ENCODE measurements at places on chromosomes 5 and 9.
A peak's percentile ranks its signal among the peaks of the same experiment; 100 is the strongest.

GRCh38 chr9:134047868-134048581, 19.8 kb downstream of the BRD3 start:
- no peak for DNase-seq

- no peak for DNase-seq
Measured at GRCh38 chr9:7935681-7936080, 136.1 kb upstream of the DMAC1 start.

DNA sequence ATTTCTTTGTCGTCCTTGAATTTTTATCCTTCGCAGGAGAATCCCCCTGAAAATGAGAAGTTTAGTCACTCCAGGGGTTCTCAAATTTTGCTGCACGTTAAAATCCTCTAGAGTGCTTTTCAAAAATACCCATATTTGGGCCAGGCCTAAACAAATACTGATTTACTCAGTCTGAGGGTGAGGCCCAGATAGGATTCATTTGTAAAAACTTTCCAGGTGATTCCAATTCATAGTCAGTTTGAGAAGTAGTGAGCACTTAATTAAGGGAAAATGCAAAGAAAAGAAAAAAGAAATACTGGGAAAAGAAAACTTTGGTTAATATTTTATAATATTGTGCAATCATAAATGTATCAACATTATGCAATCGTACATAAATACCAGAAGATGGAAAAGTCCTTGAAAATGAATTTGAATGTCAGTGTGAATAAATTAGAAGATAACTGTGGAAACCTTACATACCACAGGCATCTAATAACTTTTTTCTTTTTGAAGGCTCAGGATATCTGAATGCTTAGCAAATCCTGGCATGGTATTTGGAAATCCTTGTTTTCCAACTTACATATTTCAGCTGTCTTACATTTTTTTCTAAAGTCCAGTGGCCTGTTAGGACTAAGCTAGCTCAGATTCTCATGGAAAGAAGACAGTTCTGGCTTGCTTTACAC, 116.5 kb upstream of the DAPK1 start:
- DNase-seq, result no peak

GRCh38 chr5:73823508-73823925, 197.5 kb downstream of the ARHGEF28 start:
- DNase-seq, result no peak

DNA sequence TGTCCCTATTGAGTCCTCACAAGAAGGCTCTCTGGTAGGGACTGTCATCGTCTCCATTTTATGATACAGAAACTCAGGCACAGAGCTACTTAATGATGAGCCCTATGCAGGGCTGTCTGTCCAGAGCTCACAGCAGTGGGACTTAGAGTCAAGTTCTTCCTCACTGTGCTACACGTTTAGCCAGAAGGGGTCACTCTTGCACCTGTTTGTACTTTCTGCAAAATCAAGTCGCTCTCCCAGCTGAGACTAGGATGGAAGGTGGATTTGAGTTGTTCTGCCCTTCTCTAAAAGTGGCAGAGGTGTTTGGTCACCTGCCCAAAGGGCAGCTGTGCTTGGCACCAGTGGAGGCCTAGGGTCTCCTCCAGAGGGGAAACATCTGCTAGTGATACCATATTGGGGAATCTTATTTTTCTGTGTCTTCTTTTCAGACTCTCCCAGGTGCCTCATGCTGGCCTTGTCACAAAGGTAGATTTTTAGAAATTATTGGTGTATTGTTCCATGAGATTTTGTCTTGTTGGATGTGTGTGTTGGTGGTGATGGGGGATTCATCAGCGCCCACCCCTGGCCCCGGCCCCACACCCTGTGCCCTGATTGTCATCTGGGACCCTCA, 104.2 kb downstream of the PPARGC1B start:
- DNase-seq, result peak; percentile 32

GRCh38 chr5:36878392-36879082, 2.0 kb downstream of the NIPBL start:
- DNase-seq, result peak; percentile 76

DNA sequence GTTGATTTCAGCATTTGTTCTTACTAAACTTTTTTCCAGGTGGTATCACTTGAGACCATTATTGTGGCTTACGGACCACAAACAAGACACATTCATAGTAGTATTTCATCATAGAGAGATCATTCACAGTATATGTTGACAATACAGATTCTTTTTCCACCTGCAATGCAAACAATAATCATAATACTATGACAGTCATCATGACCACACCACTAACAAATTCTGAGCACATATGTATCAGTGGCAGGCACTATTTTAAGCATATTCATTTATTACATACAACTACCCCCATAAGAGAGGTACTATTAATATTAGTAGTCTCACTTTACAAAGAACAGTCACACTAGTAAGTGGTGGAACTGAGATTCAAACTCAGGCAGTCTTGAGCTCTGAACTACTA, 31.0 kb upstream of the C9orf40 start:
- DNase-seq, result no peak

- no peak for DNase-seq
Measured at GRCh38 chr9:105975886-105976645, 281.7 kb downstream of the TMEM38B start.

DNA sequence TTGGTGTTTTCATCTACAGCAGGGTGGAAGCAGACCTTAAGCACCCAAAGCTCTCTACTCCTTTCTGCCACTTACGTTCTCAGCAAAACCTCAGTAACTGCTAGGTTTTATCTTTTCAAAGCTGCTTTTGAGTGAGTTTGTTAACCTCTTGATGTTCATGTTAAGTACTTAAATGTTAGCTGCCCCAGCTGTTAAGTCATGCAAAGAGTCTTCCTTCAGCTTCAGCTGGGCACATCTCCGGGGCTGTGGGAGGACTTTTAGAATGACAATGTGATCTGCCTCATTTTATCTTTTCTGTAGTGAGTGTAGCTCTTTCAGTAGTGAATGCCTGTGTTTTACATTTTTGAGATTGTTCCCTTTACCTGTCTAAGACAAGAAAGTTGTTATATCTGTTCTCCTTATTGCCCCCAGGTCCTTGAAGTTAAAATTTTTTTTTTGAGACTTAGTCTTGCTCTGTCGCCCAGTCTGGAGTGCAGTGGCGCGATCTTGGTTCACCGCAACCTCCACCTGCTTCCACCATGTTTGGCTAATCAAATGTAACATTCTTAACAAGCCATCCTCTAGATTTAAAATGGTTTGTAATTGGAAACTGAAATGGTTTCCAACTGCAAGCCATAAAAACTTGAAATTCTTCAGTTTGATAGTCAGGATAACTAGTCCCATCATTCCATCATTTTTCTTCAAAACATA, 19.6 kb downstream of the KDM4C start:
- no peak for DNase-seq

GRCh38 chr5:87029951-87030350, 237.7 kb upstream of the RASA1 start:
- no peak for DNase-seq

GRCh38 chr5:163534492-163535094, 29.2 kb downstream of the MAT2B start:
- DNase-seq, result no peak

GRCh38 chr9:12785260-12785770, 10.5 kb downstream of the LURAP1L start:
- DNase-seq, result no peak

GRCh38 chr5:41410737-41411136, 99.7 kb downstream of the PLCXD3 start:
- DNase-seq, result no peak

GRCh38 chr9:132998831-132999635, 20.5 kb downstream of the GFI1B start:
- no peak for DNase-seq

DNA sequence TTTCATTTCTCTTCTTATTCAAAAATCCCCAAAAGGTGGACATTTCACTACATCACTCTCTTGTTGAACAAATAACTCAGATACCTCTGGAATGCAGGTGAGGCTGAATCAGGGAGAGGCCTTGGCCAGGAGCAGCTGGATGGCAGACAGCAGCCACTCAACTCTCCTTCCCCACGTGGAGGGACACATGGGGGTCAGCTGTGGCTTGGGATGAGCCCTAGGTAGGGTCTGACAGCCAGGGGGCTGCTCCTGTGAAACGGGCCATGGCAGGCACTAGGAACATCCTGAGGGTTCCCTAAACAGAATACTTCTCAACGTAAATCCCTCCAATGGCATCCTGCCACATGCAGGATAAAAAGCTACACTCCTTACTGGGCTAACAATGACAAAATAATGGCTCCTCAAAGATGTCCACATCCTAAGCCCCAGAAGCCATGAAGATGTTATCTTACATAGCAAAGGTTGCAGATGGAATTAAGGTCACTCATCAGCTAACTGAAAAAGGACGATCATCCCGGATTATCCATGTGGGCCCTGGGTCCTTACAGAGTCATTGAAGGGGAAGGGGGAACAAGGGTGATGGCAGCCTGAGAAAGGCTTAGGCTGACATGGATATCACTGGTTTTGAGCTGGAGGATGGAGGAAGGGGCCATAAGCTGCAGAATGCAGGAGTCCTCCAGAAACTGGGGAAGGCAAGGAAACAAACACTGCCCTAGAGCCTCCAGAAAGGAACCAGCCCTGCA, 31.4 kb upstream of the S1PR3 start:
- no peak for DNase-seq

GRCh38 chr9:71329873-71330272, 208.5 kb upstream of the TRPM3 start:
- DNase-seq, result no peak

DNA sequence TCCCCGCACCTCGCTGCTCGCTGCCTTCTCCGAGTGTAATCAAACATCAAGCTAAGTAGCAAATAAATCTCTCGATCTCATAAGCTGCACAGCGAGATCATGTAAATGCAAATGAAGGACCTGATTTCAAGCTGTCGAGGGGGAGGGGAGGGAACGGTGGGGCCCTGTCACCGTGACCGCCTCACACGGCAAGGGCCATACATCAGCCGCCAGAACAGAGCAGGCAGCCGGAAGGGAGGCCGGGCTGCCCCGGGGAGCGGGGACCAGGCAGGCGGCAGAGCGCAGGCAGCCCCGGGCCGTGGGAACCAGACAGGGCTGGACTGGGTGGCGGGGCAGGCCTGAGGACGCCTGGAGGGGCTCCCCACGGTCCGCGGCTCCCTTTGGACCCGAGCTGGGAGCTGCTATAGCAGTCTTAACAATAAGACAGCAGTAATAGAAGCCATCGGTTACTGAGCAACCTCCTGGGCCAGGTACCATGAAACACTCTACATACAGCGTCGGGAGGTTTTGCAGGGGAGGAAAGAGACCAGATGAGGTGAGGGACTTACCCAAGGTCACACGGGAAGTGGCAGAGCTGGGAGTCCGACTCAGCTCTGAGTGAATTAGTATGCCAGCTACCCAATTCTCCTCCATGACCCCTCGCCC, 76.8 kb downstream of the CFAP77 start:
- DNase-seq, result peak; percentile 35

- no peak for DNase-seq
Measured at GRCh38 chr9:130805510-130806326, 29.3 kb upstream of the ABL1 start.

DNA sequence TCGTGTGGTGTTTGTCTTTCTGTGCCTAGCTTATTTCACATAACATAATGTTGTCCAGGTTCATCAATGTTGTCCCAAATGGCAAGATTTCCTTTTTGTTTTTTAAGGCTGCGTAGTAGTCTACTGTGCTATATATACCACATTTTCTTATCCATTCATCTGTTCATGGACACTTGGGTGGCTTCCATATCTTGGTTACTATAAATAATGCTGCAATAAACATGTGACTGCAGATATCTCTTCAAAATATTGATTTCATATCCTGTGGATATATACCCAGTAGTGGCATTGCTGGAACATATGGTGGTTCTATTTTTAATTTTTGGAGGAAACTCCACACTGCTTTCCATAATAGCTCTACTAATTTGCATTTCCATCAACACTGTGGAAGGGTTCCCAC, 25.5 kb upstream of the CCNH start:
- DNase-seq, result peak; percentile 1

- DNase-seq, result no peak
Measured at GRCh38 chr5:149887622-149888183, 56.9 kb downstream of the PDE6A start.

GRCh38 chr9:36442710-36443109, 42.6 kb upstream of the RNF38 start:
- DNase-seq, result no peak

- DNase-seq, result peak; percentile 37
Measured at GRCh38 chr5:14172149-14172795, 29.1 kb downstream of the TRIO start.

- no peak for DNase-seq
Measured at GRCh38 chr5:96064877-96065276, 103.2 kb upstream of the ELL2 start.

DNA sequence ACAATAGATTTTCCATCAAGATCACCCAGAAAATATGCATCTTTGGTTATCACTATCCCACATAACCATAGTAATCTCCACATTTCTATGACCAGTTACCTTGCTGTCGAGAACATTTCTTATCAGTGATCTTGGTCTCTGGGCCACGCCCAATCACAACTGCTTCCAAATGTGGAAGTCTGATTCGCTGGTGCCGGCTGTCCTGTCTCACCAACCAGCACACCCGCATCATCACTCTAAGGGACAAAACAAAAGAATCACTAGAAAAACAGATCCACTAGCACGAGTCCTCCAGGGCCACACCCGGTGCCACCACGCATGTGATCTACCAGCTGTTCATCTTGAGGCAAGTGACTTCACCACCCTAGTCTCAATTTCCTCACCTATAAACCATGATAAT, 11.8 kb downstream of the APTX start:
- DNase-seq, result no peak

DNA sequence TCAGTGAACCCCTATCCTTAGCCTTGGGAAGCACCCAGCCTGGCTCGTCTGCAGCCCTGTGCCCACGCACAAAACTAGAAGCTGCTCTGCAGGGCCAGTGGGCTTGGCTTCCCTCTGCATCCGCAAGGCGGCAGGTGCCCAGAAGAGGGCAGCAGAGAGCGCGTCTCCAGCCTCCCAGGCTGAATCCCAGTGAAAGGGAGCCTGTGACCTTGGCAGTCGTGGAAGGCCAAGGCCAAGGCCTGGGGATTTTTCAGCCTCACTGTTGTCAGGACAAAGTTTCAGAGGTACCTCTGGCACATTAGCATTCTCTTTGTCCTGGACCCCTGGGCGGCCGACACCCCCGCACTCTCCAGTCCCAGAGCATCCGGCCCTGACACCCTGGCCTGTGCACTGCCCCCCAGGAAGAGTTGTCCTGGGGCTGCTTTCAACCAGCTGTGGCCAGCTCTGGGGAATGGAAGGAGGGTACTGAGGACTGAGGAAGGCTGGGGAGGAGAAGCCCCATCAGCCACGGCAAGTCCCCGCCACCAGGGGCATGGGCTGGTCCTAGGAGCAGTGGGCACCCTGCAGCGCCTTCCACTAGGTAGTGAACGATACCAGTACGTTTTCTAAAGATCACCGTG, 63.6 kb upstream of the IL17B start:
- DNase-seq, result no peak
